HuH-7.5 (cell line): ENCODE measurements at places on chromosomes 1 and 21.

DNA sequence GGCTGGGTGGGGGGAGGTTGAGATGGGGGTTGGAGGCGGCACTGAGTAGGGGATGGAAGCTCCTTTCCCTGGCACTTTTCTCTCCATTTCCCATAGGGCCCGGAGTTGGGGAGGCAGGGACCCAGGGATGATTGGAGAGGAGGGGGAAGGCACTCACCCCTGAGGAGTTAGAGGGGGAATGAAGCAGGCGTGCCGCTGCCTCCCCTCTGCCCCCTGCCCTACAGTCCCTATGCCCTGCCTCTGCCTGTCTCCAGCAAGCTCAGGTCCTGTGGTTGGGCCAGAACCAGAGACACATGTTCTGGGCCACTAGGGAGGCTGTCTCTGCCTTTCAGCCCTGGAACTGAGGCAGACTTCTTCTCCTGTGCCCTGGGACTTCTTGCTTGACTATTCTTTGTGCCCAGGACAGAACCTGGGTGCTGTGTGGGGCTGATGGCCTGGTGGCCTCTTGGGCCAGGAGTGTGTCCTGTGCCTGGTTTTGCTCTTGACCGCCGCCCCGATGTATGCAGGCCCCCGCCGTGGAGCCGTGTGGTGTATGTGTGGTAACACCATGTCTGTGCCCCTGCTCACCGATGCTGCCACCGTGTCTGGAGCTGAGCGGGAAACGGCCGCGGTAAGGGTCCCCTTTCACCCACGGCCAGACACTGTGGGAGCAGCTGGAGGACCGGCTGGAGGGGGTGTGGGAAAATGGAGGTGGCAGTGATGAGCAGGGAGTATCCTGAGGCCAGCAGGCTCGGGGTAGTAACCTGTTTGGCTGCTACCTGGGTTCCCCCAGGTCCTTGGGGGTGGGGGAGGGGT, 1.4 kb downstream of the LYPLA2 start:
- no peak for DNase-seq

GRCh38 chr21:29433366-29434059, 134.8 kb downstream of the BACH1 start:
- DNase-seq: no peak

DNA sequence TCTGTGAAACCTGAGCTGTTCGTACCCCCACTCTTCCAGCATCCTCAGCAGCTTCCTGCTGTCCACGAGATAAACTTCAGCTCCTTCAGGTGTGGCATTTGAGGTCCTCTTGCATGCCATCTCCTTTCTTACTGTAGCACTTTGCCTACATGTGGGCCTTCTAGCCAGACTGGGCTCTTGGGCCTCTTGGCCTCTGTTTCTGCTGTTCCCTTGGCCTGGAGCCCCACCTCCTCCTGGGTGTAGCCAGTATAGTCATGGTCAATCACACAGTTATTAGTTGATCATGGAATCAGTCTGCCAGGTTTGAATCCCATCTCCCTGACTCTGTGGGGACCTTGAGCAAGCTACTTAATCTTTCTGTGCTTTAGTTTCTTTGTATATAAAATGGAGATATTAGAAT, 26.4 kb downstream of the TMEM53 start:
- no peak for DNase-seq

DNA sequence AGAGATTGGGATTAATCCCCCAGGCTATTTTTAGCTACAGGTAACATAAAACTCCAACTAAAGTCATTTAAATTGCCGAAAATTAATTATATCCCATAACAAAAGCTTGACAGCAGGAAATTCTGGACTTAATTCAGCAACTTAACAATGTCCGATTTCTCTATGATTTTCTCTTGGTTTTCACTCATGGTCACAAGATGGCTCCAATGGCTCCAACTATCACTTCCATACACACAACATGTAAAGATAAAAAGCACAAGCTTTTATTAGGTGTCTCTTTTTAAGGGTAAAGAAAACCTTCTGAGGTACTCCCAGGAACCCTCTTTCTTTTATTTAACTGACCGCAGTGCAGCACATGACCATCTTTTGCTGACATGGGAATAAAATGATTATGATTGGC, 363.5 kb upstream of the PTBP2 start:
- DNase-seq: no peak

- DNase-seq: no peak
Observed at GRCh38 chr21:43198376-43198775, 29.6 kb downstream of the CRYAA start.
